GM12892 (cell line): ENCODE measurements at places on chromosomes 7 and 10.

GRCh38 chr7:85516675-85517074, 329.8 kb upstream of the SEMA3D start:
- no peak for DNase-seq

- DNase-seq: peak; percentile 59
Observed at GRCh38 chr7:43439631-43440401, 143.1 kb upstream of the STK17A start.

DNA sequence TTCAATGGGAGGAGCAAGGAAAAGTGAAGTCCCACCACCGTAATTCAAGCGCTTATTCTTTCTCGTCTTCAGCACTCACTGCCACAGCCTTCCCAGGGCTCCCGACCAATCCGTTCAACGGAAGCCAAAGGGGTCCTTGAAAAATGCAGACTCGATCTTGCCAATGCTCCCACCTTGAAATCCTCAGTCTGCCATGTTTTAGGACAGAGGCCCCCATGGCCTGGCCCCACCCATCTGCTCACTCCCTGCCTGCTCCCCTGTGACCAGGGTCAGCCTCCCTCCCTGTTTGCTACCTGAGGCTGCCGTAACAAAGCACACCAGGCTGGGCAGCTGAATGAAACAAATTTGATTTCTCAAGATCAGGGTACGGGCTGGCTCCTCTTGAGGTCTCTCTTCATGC, 3.0 kb upstream of the DNAAF5 start:
- no peak for DNase-seq

GRCh38 chr10:17029581-17030271, 99.9 kb downstream of the CUBN start:
- no peak for DNase-seq

DNA sequence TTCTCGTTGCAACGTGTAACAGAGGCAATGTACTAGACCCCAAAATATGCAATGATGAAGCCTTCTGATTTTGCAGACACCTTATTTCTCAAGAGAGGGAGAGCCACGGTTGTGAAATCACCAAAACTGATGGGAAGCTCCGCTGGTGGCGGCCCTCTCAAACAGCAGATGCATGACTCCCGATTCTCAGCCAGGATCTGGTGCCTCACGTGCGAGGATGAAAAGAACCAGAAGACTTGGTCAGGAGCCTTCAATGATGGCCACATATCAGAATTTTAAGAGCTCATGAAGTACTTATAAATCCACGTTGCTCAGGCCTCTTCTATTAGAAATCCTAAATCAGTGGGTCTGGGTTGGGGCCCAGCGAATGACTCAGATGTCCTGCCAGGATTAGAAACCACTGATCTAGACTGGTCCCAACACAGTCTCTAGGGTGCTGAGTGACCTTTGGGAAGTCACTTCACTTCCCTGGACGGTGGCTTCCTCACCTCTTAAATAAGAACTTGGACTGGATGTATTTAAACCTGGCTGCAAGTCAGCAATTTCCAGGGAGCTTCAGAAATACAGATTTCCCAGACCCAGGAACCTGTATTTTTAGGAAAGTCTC, 41.9 kb upstream of the FAM180A start:
- no peak for DNase-seq

GRCh38 chr7:89887489-89887888, 266.8 kb upstream of the STEAP1 start:
- DNase-seq: no peak

GRCh38 chr7:70573696-70574095, 558.2 kb upstream of the GALNT17 start:
- DNase-seq: no peak

DNA sequence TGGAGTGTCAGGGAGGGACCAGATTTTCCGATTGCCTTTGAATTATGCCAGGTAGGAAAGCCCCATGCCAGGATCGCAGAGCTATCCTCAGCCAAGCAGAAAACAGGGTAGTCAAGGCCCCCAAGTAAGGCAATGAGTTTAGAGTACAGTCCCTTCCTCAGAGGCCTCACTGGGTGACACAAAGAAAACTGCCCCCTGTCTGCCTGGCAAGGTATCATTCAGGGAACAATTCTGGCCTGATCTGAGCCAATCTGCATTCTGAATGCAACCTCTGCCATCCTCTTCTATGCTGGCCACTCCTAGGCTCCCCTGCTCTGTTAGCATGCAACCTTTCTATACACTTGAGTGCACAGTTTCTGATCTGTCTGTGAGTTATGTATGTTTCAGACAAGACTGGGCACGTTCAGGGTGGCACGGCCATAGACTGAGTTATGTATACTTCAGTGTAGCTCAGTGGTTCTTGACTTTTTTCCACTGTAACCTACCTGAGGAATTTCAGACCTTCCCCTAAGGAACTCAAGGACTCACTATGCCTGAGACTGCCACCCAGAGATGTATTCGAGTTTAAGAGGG, 336.8 kb downstream of the PLXNA4 start:
- DNase-seq: no peak

DNA sequence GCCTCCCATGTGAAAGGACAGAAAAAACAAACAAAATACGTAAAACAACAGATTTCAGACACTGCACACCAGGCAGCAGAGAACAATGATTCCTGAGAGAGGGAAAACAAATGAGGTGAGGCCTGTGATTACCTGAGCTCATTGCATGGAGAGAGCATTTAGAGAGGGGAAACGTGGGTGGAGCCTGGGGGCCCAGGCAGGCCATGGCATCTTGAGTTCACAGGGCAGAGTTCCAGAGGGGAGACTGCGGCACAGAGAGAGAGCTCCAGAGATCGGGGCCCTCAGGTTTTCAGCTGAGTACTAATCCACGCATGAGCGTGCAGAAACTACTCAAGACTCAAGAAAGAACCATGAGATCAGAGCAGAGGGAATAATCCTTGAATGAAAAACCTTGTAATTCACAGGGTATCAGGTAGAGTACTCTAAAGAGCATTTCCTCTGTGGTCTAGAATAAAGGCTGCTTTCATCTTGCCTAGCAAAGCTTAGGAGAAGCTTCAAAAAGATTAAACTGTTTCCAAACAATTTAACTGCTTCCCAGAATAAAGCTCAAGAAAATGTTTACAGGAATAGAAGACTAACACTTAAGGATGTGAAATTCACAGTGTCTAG, 46.6 kb upstream of the ARHGAP12 start:
- DNase-seq: no peak

GRCh38 chr10:95289003-95289920, 1.5 kb downstream of the PDLIM1 start:
- DNase-seq: no peak

DNA sequence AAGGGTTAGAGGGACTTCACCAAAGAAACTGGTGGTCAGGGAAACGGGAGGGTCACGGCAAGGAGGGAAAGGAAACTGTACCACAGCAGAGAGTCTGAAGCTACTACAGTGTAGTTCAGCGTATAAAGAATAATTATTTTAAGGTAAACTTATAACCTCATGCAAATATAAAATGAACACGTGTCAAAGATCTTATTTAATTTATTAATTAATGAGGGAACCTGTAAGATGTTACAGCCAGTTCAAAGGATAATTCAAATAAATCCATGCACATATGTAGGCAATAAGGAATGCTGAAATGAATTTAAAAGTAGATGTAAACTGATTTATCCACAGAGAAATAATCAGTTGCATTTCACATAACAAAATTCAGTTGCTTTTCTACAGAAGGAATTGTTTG, 49.4 kb upstream of the ATRNL1 start:
- no peak for DNase-seq

- DNase-seq: no peak
Observed at GRCh38 chr10:88911116-88911515, 31.1 kb downstream of the STAMBPL1 start.

- DNase-seq: no peak
Observed at GRCh38 chr10:132807621-132808049, 21.7 kb upstream of the NKX6-2 start.

DNA sequence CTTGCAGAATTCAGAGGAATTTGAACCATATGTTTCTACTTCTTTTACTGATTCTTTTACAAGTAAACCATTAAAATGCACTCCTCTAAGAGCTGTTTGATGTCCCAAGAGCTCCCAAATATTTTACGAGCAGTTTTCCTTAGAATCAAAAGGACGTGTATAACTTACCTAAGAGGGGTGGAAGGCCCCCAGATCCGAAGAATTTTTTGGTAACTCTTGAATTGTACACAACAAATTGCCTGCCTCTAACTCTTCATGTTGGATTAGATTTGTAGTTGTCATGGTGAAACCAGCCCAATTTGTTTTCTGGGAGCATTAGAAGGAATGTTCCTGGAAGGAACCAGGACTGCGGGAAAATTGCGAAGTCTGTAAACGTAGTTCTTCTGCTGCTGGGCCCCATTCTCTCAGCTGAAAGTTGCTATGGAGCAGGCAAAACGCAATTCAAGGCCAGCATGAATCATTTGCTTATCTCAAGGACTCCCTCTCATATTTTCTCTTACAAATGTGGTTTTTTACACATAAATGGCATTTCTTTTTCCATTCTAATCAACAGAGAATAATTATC, 124.8 kb upstream of the TMEM72 start:
- DNase-seq: no peak

DNA sequence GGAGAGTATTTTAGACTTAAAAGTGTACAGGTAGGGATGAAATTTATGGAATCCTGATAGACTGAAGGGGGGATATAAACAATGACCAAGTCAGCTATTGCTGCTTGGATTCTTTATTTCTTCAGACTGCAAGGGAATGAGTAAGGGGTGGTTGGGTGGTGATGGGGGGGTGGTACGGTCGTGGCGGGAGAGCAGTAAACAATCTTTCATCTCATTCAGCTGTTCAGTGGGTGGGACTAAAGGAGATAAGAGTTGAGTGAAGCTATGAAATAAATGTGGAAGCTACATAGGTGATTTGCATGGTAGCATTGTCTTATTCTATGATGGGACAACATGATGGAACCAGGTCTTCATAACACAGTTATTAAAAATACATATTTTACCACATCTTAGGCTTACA, 1.8 kb downstream of the SEPTIN7 start:
- DNase-seq: no peak

DNA sequence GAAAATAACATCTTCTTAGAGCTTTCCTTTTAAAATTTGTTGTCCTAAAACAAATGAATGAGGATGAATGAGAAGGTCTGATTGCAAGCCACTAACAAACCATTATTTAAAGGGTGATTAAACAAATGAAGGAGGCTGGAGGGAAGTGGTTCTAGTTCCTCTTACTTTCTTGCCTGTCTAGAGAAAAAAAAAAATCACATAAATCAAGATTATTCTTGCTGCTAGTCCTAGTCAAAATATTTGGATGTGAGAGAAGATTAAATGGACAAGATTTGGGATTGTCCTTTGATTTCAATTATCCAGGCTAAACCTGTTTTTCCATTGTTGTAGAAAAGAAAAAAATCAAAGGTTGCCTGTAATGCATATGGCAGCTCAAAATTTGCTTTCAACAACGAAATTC, 3.3 kb downstream of the SKAP2 start:
- DNase-seq: no peak

GRCh38 chr7:157434231-157434630, 97.4 kb downstream of the DNAJB6 start:
- no peak for DNase-seq

GRCh38 chr7:25527665-25528170, 299.4 kb upstream of the NPVF start:
- no peak for DNase-seq

DNA sequence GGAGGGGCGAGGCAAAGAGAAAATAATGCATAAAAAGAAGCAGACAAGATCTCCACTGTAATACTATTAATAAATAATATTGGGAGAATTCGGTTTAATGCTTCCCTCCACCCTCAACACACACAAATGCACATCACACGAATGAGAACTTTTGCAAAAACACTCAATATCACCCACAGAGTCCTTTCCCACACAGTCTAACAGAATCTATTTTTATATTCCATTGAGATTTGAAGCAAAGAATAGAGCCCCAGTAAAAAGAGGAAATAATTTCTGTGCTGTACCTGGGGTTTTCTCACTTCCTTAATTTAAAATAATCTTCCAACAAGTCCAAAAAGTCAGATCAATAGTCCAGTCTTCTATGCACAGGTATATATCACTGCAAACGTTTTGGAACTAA, 17.0 kb downstream of the PIK3AP1 start:
- no peak for DNase-seq

GRCh38 chr10:108812296-108812695, 1111.0 kb downstream of the XPNPEP1 start:
- no peak for DNase-seq

GRCh38 chr7:16494955-16495719, 29.6 kb upstream of the SOSTDC1 start:
- DNase-seq: no peak

DNA sequence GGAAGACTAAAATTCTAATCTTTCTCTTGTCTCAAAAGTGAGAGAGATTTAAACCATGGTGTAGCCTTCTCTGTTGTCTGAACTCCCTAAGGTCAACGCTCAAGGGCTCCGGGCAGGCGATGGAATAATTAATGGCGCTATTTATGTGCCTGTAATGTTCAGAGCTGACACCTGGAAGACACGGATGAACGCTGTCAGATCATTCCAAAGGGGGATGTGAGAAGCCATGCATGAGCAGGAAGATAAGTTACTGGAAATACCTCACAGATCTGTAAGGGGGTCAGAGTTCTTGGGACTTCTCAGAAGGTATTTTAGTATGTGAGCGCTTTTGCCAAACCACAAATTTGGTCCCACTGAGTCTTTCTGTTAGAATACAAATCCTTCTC, 73.3 kb upstream of the MTPN start:
- no peak for DNase-seq

DNA sequence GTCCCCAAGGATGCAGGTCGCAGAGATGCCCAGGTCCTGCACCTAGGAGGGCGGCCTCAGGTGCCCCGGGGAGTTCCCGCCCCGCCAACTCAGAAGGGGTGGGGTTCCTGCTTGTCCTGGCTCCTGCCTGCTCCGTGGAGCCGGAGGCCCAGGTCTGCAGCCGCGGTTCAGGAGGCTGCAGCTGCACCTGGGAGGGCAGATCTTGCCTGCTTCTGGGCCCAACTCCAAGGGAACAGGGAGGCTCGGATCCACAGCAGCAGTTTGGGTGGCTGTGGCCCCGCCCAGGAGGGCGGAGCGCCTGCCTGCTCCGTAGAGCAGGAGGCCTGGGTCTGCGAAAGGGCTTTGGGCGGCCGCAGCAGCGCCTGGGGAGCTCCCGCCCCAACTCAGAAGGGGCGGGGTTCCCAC, 108.2 kb upstream of the EGR2 start:
- peak; percentile 15 for DNase-seq

- DNase-seq: no peak
Observed at GRCh38 chr10:47297866-47298540, 2.0 kb upstream of the GDF10 start.

- no peak for DNase-seq
Observed at GRCh38 chr10:74973741-74974392, 137.6 kb upstream of the SAMD8 start.
